GM12878 (cell line): ENCODE measurements at places on chromosomes 11 and 22. TPM values are rescaled to one million over a fixed set of nuclear protein-coding genes. Genes with fewer than 3 reads are reported as not detected.

- no peaks in the 10 kb centered on the region for H3K27me3 ChIP-seq
- no peak overlapping the region for H3K4me3 ChIP-seq
- no peaks in the 10 kb centered on the region for H3K36me3 ChIP-seq
- no peak overlapping the region for H3K27ac ChIP-seq
These were observed 10.8 kb upstream of the SLC35C1 start for GRCh38 chr11:45794169-45794568.

Gene SCGB2A2
- total RNA-seq, result not detected in 2 replicates

- H3K27me3 ChIP-seq, result no peaks in the 10 kb centered on the region
- no peak overlapping the region for H3K4me3 ChIP-seq
- no peak for DNase-seq
- H3K36me3 ChIP-seq, result no peaks in the 10 kb centered on the region
These were observed 42.8 kb upstream of the DKK3 start for GRCh38 chr11:12051287-12051662.

- peaks cover 12% of the 10 kb centered on the region for H3K4me1 ChIP-seq
- H3K4me3 ChIP-seq, result no peak overlapping the region
- H3K36me3 ChIP-seq, result no peaks in the 10 kb centered on the region; the same call in 1 of the 2 replicates
These were observed 72.8 kb downstream of the PPP2R1B start for GRCh38 chr11:111693224-111693937.

Gene NXPE4
- total RNA-seq, result not detected in 2 replicates

Gene DDX17
- total RNA-seq, result 340 and 342 TPM in 2 replicates

Gene PPME1
- 24.4 and 27.5 TPM in 2 replicates for total RNA-seq

DNA sequence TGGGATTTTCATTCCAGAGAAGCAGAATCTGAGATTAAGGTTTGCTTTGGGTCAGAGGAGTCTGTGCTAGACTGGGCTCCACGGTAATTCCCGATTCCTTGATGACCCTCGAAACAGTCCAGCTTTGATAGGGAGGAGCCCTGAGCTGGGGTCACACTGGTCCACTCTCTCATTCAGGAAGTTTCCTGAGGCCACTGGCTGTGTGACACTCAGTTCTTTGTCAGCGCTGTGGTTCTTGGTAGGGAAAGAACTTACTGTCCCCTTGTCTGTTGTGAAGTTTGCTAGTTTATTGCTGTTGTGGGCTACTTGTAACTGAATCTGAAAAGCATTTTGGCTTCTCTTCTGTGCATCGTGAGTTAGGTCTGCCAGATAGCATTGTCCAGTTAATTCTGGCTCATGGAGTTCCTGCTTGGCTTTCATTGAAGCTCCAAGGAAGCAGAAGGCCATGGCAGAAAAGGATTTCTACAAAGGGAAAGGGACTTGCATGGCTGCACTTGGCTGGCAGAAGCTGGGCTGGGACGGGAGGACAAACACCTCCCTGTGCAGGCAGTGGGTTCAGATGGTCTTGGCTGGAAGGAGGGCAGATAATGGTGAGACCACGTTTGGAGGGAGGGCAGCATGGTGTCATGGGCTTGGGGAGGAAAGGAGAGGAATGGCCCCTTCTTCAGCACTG is 23.3 kb downstream of the BCR start:
- H3K36me3 ChIP-seq, result peaks cover 3% of the 10 kb centered on the region; the same call in 1 of the 2 replicates
- no peak overlapping the region for H3K4me3 ChIP-seq
- H3K27ac ChIP-seq, result no peak overlapping the region
- no peaks in the 10 kb centered on the region for H3K27me3 ChIP-seq
- no peak for DNase-seq

Gene NEFH
- total RNA-seq, result 0.11 and 0.13 TPM in 2 replicates
